ENCODE measurements at places on chromosomes 11 and 22.

GRCh38 chr11:67483831-67484665 is 1.2 kb downstream of the AIP start:
- DNase-seq = no peak

DNA sequence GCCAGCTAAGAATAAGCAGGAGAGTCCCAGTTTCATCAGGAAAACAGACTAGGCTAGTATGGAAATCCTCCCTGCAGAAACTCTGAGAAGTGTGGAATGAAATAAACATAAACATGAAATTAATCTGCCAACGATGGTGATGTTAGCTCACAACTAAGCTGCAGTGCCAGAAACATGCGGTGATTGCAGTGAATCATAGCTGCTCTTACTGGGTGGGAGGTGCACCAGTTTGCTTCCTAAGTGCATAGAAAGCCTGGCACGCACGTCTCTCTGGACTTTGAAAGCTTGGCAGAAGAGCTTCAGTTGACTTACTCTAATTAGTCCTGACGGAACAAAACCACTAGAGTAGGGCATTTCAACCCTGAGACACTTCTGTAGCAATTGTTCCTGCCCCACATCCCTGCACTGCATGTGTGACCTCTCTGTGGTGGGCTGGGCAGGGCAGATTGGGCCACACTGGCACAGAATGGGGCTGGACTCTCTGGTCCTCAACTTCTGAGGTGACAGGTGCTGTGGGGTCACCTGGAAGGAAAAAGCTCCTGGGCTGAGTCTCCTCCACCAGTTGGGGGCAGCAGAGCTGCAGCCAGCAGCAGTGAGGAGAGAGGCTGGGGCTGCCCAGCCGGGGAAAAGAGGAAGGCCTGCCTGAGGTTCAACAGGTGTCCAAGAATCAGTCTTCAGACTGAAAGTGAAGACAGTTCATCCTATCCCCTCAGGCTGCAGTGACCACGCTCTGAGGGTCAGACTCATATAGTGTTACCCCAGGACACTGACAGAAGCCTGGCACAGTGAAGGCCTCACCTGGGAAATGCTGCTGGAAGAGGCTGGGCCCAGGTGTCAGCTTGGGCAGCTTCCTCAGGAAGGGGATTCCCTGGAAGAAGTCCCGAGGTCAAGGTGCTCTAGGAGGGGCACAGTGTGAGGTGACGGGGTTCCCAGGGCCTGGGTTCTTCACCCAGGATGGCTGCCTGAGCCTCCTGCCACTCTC is 40.5 kb downstream of the GGTLC2 start:
- no peak for DNase-seq

GRCh38 chr11:117212697-117213355 is 13.7 kb downstream of the TAGLN start:
- DNase-seq = no peak

DNA sequence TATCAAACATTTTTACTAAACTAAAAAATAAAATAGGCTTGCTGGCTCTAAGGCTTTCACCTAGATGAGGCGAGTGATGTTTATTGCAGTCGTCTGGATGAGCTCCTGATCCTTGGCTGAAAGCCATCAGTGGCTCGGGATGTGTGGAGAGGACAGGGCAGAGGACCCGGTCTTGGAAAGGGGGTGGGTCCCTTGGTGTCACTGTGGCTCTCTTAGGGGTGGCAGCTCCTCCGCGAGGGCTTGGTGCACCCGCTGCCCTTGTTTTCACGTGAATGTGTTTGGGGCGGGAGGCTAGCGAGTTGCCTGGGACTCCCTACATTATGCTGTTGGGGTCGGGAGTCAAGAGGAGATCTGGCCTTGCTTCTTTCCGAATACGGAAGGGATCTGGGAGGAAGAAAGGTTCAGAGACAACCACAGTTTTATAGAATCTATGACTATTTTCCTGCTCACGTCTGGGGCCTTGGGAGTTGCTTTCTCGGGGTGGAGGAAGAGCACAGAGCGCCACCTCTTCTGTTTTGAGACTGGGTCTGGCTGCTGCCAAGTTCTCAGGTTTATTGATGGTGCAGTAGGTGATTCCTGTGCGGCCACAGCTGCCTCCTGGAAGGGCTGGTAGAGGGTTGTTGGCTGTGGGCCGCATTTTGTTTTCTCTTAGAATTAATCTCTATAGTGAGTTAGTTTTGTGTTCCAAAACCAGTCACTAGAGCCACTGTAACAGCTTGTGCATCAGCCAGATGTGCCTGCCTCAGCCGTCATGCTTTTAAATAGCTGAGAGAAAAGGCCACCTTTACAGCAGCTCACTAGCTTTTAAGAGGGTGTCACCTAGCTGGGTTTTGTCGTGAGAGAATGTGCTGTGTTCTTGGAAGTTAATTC is 12.8 kb downstream of the TBC1D22A start:
- DNase-seq = no peak

DNA sequence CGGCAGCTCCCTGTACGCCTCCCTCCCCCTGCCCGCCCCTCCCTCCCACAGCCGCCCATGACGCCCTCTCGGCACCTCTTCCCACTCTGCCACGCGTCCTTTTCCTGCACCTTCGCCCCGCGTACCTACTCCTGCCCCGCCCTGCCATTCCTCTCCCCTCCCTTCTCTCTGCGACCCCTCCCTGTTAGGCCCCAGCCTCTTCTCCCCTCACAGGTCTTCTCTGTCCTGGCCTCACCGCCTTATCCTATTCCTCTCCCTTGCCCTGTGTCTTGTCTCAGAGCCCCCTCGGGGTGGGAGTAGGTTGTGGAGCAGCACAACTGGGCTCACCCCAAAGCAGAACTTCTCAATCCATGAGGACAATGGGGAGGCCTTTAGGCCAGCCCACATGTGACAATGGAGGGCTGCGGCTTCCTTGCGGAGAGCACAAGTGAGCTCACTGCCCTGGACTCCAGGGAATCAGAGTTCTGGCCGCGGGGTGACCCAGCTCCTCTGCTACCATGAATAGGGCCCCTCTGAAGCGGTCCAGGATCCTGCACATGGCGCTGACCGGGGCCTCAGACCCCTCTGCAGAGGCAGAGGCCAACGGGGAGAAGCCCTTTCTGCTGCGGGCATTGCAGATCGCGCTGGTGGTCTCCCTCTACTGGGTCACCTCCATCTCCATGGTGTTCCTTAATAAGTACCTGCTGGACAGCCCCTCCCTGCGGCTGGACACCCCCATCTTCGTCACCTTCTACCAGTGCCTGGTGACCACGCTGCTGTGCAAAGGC is 539 bp downstream of the SLC35C1 start:
- no peak for DNase-seq

DNA sequence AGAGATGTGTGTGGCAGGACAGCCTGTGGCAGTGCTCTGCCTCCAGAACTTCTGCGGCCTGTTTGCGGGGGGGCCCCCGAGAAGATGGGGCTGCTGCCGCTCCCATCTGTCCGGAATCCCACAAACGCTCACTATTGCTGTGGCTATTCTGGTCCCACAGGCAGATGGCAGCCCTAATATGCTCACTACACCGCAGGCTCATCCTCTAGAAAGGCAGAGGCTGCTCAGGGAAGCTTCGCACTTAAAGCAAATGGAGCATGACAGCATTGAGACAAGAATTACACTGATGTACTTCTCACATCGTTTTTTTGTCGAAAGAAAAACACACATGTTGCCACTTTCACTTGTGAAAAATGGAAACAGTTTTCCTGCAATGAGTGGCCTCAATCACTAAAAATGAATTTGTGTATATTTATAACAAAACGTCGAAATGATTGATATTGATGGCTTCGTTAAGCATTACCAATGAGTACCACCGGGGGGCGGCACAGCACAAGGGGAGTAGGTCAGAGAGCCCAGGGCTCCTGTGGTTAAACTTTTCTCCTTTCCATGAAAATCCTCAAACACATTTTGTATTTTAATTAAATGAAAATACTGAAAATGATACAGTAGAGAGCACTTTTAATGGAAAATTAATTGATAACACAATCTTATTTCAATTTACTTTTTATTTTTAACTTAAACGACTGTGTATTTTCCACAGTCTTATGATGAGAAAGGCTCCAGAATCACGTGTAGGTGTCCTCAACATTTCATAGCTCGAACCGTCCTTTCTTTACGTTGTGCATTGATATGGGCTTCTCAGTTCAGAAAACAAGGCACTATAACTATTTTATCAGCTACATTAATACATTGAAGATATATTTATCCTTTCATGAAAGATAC is 69.1 kb downstream of the CTTN start:
- DNase-seq = no peak

DNA sequence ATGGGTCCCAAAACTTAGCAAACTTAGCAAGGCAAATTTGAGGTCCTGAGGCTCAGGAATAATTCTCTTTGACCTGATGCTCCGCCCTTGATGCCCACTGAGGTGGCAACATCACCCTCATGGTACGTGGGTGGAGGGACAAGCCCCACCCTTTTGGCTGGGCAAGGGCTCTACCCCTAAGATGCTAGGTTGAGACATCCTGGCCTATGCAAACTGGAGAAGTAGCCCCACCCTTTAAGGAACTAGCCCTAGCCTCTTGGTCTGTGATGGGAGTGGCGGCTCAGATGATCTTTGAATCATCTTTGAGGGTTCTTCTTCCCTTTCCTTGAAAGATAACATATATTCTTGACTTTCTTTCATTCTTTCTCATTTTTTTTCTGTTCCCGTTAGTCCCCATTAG is 32.9 kb downstream of the CABIN1 start:
- no peak for DNase-seq

DNA sequence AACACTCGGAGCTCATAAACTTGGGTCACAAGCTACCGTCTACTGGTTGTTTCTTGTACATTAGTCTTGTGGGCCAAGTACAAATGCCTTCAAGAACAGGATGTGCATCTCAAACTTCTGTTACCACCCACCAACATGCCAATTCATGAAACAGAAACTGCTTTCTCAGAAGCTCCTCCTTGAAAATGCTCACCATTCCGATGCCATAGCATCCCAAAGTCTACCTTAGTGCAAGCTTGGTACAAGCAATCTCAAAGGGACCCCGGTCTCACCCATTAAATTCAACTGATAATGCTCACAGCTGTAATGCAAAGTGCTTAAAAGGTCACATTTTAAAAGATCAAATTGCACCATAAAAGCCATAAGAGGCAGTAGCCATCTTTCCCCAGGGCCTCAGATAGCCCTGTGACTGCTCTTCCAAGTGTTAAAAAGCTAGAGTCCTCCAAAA is 31.8 kb upstream of the CCDC34 start:
- no peak for DNase-seq

- no peak for DNase-seq
Observed at GRCh38 chr22:47270463-47271135, 508.1 kb downstream of the TBC1D22A start.

- peak; percentile 36 for DNase-seq
Observed at GRCh38 chr22:31082606-31083376, 1.7 kb downstream of the SMTN start.

GRCh38 chr11:1262172-1263006 is 39.5 kb downstream of the MUC5B start:
- peak; percentile 90 for DNase-seq

DNA sequence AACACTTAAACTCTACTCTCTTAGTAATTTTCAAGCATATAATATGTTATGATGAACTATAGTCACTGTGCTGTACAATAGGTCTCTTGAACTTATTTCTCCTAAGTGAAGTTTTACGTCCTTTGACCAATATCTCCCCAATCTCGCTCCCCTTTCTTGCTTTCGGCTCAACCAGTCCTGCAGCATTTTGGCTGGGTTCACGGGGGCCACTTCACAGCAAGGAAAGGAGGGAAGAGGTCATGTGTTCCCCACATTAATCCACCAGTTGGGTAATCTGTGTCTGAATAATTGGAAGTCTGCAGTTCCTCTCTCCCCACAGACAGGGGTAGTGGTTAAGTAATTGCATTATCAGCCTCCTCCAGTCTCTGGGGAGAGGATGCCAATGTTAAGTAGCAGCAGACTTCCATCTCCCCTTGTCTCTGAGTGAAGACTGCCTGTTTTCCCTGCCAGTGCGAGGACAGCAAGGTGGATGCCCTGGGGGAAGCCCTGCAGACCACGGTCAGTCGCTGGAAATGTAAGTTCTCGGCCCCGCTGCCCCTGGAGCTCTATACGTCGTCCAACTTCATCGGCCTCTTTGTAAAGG is 59.2 kb upstream of the CRTAM start:
- no peak for DNase-seq

DNA sequence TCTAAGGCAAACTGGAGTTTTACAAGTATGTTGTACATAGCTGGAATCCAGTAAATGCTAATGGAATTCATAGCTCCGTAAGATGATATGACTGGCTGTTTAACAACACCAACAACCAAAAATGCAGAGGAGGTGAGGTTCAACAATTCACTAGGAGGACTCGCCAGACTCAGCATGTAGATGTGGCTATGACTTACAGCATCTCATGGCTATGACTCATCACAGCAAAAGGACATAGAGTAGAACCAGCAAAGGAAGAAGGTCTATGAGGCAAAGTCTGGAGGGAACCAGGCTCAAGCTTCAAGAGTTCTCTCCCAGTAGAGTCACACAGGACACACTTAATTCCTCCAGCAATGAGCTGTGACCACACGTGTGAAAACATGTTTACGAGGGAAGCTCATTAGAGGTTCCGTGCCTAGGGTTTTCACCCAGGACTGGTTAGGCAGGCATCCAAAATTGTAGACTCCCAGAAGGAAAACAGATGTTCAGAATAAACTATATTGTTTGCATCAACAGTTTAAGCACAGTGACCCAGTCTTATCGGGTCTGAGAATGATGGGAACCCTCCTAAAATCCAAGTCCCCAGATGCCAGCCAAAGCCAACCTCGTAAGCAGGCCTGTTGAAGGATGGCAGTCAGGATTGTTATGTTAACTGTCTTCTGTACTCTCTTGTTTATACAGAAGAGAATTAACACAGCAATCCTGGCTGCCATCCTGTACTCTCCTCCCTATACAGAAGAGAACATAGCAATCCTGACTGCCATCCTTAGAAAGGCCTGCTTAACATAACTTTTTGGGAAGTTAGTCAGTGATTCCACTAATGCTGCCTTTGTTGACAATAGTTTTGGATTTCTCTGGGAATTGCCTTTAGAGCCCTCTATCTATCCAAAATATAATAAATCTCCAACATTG is 116.6 kb downstream of the LARGE1 start:
- DNase-seq = no peak

- no peak for DNase-seq
Observed at GRCh38 chr11:120400564-120401364, 64.6 kb downstream of the ARHGEF12 start.

- no peak for DNase-seq
Observed at GRCh38 chr11:12140186-12140793, 29.9 kb downstream of the MICAL2 start.

DNA sequence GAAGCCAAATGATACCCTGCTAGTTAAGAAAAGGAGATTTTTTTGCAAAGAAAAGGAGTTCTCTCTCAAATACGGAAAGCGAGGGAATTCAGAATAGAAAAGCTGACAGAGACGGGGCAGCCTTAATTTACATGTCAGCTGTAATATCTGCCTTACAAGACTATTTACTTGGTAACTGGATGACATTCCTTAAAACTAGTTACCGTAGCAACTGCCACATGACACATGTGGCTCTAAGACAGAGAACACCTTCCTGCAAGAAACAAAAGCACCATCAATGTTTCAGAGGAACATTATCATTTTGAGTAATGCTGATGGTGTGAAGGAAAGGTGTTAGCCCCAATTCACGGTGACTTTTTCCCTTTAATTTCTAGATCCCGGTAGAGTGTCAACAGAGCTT is 222.1 kb downstream of the LRRC4C start:
- DNase-seq = no peak

GRCh38 chr11:44096360-44097185 is 1.1 kb downstream of the EXT2 start:
- DNase-seq = no peak

- DNase-seq = no peak
Observed at GRCh38 chr11:89490981-89491690, at the start of gene NOX4. TSS of gene NOX4 (minus strand) at chr11:89491375. CDS start at chr11:89491246, 129 bp downstream.
